Suppressor macrophage treated with lipopolysaccharide for 1 hour (primary cell): ENCODE measurements at places on chromosomes 2 and 18.
A peak's percentile ranks its signal among the peaks of the same experiment; 100 is the strongest.

DNA sequence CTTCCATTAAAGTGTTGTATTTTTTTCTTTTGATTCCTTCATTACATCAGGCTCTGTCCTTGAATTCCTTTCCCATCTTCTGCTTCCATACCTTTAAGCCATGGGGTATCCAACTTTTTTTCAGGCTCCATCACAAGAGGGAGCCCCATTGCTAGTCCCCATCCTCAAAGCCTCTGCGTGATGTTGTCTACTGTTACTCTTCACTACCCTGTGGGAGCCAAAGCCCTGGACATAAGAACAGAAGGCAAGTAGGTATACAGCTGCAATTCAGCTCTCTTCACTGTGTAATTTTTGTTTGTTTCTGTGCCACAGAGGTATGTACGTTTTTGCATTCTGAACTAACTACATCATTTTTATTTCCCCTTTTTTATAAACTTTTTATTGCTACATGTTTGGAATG is 36.6 kb upstream of the CCNYL1 start:
- no peak for DNase-seq

GRCh38 chr2:31000970-31001369 is 137.3 kb downstream of the GALNT14 start:
- DNase-seq = no peak

DNA sequence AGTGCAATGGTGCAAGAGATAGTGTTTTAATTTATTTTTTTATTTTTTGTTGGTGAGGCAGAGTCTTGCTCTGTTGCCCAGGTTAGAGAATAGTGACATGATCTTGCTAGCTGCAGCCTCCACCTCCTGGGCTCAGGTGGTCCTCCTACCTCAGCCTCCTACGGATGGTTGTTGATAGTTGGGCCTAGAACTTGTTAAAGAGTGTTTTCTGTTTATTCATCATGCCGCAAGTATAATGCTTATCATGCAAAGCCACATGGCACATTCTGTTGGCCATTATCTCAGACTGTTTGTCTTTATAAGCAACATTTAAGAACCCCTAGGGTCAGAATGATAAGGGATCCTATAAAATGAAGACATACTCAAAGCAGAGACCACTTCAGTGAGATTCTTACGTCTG is 1.7 kb downstream of the UGGT1 start:
- no peak for DNase-seq

DNA sequence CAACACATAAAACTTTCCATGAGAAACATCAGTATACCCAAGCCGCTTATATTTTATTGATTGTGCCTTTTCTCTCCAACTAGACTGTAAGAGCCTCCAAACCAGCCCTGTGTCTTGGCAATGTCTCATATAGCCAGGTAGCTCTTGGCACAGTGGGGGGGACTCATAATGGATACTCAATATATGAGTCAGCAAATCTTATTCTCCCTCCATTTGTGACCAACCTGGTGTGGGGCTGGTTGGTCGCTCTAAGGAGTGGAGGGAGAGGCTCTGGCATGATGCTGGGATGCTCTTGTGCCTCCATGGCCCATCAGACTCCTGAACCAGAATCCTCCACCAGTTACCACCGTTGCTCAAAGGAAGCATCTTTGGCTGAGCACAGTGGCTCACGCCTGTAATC is 32.0 kb downstream of the EFR3B start:
- no peak for DNase-seq

DNA sequence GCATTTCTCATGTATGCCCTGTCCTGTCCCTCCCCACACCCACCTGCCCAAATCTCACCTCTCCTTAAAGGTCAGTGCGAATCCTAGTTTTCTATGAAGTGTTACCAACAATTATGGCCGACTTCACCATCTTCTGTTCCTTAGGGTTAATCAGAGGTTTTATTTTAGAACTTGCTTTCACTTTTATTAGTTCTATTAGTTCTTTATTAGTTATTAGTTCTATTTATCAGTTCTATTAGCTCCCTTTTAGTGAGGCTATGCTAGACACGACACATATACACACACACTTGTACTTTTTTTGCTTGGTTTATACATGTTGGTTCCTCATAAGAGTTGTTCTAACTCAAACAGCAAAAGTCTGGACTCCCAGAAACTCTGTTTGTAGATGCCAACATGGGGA is 176.8 kb upstream of the MSH6 start:
- no peak for DNase-seq

- DNase-seq = no peak
Observed at GRCh38 chr2:156423674-156424282, 12.4 kb upstream of the GPD2 start.

- DNase-seq = peak; percentile 61
Observed at GRCh38 chr2:198314559-198315153, 510.3 kb downstream of the PLCL1 start.

DNA sequence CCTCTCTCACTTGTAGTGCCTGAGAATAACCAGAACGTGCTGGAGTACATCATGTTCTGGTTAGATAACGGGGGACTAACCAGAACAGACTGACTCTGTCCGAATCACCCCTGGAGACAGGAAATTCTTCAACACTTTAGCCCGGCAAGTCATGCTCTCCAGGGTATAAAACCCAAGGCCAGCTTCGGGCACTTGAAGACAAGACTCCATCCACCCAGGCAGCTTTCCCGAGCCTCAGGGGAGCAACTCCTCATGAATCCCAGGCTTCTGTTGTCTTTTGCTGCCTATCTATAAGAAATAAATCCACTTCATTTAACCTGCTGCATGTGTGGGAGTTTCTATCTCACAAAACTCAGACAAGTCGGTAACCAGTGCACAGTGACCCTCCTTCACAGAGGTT is 99.6 kb downstream of the KCNF1 start:
- no peak for DNase-seq

DNA sequence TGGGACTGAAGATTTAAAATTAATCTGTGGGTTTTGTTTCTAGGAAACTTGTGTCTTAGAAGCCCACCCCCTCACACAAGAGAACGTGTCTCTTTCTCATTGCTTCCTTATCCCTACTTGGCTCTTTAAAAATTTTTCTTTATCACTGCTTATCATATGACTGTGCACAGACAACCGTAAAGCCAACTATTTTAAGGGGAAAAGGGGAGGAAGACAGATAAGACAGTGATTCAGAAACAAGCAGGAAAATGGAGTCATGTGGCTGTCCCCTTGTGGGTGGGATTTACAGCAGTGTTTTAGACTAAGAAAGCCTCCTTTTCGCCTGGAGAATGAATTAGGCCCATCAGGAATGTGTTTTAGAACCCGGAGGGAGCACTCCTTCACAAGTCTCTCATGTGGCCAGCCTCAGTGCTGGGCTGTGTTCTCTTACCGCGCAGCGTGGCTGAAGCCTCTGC is 17.6 kb downstream of the PRKCE start:
- DNase-seq = no peak
